Activated CD4-positive, alpha-beta T cell treated with anti-CD3 and anti-CD28 coated beads, Interleukin-2, Interleukin-6, amounts not matched to agents 100 ng/mL and 50 ng/mL, durations not matched to agents 16 hours and 8 hours (primary cell): ENCODE measurements at places on chromosomes 6 and 20.

GRCh38 chr6:131736003-131736596 lies 25.3 kb upstream of the CTAGE9 start:
- DNase-seq, result no peak

GRCh38 chr20:35339007-35339406 lies 46.8 kb upstream of the FAM83C start:
- DNase-seq, result no peak

DNA sequence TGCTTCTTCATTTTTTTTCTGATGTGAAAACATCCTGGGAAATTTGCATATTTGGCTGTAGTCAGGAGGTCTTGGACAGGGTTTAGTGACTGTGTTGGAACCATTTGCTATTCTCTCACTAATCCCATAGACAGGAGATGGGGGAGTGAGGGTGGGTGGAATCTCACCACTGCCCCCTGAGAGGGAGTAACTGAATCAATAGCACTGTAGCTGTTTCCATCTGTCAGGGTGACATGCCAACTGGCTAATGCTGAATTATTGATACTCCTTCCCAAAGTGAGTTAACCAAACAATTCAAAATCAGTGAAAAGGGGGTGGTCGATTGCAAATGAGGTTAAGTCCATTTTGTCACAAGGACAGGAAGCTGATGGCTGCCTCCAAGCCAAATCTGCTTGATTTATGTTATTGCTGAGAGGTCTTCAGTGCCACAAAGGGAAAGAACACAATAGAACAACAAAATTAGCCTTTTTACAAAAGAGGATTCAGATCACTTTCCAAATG lies 55.1 kb upstream of the B3GAT2 start:
- no peak for DNase-seq

- no peak for DNase-seq
Observed at GRCh38 chr6:13874191-13874549, 50.6 kb upstream of the RNF182 start.

GRCh38 chr6:166861961-166862286 lies 94.4 kb downstream of the RNASET2 start:
- DNase-seq, result no peak

DNA sequence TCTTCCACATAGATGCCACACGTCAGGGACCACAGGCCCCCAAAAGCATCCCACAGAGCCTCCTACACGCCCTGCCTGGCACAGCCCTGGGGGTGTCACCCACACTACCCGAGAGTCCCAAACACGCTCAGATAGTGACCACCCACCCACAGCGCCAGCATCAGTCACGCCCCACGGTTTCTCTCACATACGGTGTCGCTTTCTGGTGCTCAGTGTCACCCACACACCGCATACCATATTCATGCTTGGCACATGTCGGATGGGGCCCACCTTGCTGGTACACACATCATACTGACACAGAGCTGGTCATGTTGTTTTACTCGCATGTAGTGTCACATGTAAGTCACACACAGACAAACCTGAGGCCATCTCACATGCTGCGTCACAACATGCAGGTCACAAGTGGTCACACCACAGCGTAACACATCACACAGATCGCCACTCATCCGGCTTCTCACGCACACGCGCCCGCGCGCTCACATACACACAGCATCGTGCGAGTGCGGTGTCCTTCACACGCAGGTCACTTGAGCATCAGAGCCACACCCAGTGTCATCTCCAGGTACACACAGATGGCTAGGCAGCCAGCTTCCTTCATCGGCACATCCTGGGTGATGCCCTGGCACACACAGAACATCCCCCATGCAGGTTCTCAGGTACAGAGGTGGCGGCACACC lies 3.4 kb downstream of the TEAD3 start:
- DNase-seq, result no peak

DNA sequence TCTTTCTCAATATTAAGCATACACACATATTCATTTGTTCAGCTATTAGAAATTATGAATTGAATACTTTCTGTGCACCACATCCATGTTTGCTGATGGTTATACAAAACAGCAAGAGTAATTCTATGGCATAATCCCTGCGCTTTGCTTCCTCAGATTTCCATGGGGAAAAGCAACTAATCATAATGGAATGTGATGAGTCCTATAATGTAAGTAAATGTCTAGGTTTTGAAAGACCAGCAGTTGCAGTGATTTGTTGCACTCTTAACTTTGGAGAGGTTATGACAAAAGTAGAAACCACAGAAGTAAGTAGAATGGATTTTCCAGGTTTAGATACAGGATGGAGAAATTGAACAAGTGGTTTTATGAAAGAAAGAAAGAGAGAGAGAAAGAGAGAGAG lies 652.1 kb downstream of the CBLN4 start:
- DNase-seq, result no peak

DNA sequence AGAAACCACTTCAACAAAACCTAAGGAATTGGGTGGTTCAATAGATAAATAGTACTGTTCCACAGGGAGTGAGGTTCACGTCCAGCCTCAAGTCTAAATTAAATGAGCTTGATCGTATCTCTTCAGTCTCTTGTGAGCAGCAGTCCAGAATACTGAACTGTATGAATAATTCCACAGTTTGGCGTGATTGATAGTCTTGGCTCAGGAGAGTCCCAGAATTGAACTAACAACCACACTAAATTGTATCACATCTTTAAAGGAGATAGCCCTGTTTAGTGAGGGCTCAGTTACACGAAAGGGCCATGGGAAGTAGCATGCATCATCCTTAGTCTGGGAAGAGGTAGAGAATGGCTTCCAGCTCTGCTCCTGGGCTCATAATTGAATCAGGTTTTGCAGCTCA lies 224.6 kb downstream of the PACRG start:
- no peak for DNase-seq

- DNase-seq, result no peak
Observed at GRCh38 chr6:39061182-39061581, 12.6 kb downstream of the GLP1R start.

DNA sequence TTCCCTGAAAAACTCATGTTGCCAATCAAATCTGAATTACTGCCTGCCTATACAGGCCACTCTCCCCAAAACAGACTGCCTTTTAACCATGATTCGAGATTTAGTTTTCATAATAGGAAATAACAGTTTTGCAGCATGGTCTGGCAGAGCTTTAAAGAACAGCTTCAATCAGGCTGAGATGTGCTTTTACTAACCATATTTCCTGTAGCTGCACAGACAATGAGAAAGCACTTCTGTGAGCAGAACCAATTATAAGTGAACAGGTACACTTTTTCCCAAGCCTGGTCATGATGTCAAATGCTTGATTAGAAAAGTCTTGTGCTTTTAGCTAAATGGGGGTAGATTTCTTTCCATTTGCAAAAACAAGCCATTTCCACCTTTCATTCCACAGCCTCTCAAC lies 108.2 kb downstream of the THEMIS start:
- DNase-seq, result no peak

- DNase-seq, result no peak
Observed at GRCh38 chr6:15504040-15504495, 158.8 kb downstream of the DTNBP1 start.

DNA sequence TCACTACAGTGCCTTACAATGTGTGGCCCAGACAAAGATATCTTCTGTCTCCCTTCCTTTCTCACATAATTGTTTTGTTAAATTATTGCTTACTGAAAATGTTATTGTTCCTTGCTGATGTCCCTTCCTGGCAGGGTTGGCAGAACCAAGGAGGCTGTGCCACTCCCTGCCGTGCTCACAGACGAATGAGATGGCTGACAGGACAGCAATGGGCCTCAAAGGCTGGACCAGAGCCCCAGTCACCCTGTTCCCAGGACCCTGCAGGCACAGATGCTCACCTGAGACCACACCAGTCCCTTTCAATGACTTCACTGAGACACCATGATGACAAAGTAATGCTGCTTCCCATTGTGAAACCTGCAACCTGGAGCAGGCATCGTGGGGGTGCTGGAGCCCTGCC lies 375.1 kb downstream of the HACE1 start:
- no peak for DNase-seq

GRCh38 chr6:118391086-118391485 lies 157.0 kb upstream of the PLN start:
- no peak for DNase-seq

DNA sequence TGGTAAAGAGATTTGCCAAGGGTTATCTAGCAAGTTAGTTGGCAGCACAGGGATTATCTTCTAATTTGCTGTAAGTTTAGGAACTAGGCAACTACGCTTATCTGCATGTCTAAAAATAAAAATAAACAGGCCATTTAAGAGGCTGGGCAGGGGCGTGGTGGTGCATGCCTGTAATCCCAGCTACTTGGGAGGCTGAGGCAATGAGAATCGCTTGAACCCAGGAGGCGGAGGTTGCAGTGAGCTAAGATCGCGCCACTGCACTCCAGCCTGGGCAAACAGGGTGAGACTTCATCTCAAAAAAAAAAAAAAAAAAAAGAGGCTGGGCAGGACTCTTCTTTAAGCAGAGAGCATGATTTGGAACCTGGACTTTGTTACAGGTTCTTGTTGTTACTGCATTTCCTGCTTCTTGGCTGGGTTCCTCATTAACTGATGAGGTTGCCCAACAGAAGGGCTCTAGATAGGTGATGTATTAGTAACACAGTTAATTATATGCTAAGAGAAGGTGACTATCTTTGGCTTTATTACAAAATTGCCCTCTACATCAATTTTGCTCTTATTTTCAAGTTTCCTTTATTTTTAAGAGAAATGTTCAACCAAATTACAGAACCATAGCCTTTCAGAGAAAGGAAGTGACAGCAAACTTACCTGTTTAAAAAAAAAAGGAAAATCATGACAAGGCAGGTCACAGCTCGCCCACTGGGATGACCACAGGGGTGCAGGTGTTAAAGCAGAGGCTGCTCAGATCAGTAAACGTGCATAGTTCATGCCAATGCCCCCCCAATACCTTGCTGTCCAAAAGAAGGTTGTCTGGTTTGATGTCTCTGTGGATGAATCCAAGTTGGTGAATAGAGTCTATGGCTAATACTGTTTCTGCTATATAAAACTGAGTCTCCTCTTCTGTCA lies 32.5 kb downstream of the STK38 start:
- DNase-seq, result no peak

GRCh38 chr6:158284876-158285655 lies 27.2 kb upstream of the TULP4 start:
- no peak for DNase-seq
